ENCODE measurements at places on chromosomes 16 and 17.
A peak's percentile ranks its signal among the peaks of the same experiment; 100 is the strongest.

DNA sequence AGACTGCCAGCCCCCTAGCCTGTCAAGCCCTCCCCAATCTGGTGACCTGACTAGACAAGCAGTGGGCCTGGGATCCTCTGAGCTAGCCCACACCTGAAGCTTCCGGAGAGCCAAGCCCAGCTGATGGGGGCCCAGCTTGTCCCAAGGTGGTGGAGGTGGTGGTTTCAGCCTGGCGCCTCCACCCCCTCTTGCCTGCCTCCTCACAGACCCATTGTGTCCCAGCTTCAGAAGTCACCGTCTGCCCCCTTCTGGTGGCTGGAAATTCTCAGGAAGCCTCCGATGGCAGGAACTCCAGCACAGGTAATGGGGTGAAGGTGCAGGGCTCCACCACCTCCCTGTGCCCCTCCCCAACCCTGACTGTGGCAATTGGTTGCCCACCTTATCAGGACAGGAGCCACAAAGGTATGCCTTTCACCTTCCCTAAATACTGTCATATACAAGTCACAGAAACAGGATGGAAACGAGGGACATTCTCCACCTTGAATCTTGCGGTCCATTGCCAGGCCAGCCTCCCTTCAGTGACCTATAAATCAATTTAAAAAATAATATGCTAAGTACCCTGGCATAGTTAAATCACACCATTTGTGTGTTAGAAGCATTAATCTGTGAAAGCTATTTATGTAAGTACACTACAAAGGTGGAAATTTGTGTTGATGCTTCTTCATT is 66.0 kb upstream of the ZNF423 start:
- peak; percentile 82 for DNase-seq

DNA sequence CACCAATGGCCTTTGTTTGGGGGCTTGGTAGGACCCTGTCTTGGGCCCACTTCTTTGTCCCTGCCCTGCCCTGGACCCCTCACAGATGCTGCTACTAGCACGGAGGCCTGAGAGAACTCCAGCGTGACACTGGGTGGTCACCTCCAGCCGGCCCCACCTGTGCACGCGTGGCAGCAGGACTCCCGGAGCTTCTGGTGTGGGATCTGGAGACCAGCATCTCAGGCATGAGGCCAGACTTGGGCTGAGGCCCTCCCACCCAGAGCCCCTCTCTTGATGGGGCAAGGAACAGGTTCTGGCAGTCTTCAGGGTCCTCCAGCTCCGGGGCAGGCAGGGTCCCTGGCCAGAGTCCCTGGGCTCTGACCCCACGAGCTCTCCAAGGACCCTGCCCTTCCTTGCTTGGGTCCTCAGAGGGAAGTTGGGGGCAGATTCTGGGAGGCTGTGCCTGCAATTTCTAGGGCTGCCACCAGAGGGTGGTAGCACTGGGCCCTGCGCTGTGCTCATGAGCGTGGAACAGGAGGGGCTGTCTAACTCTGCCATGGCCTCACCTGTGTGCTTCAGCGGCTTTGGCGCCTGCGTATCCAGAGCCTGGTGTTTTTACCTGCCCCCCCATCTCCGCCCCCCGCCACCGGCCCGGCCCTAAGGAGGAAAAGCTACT is 3.1 kb upstream of the BAIAP3 start:
- DNase-seq, result peak; percentile 46

DNA sequence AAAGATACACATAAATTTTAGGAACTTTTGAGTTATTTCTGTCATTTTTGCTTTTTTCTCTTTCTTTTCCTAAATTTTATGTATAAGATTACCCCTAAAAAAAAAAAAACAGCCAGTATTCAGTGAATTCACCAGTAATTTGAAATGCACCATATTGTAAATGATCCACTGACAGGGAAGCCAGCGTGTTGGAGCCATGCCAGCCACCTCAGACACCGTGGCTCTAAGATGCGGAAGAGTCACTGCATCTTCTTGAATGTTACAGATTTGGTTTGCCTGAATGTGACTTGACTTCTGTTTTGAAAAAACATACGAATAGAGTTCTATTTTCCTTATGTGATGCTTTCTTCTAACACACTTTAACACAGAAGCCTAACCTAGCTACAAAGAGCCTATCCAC is 37.4 kb downstream of the CLUAP1 start:
- no peak for DNase-seq

GRCh38 chr16:24906199-24906808 is 60.5 kb downstream of the SLC5A11 start:
- DNase-seq, result no peak

- no peak for DNase-seq
These were observed 429.4 kb upstream of the MAF start for GRCh38 chr16:80029761-80030481.

- no peak for DNase-seq
These were observed 141.1 kb upstream of the NOL11 start for GRCh38 chr17:67576471-67577115.

GRCh38 chr17:36942019-36942599 is 4.8 kb downstream of the LHX1 start:
- DNase-seq, result peak; percentile 53

- DNase-seq, result no peak
These were observed 6.6 kb downstream of the VAT1 start for GRCh38 chr17:43015579-43015978.

Measured in glutamatergic neuron (in vitro differentiated cells).